ENCODE measurements at places on chromosomes 1 and 21.

DNA sequence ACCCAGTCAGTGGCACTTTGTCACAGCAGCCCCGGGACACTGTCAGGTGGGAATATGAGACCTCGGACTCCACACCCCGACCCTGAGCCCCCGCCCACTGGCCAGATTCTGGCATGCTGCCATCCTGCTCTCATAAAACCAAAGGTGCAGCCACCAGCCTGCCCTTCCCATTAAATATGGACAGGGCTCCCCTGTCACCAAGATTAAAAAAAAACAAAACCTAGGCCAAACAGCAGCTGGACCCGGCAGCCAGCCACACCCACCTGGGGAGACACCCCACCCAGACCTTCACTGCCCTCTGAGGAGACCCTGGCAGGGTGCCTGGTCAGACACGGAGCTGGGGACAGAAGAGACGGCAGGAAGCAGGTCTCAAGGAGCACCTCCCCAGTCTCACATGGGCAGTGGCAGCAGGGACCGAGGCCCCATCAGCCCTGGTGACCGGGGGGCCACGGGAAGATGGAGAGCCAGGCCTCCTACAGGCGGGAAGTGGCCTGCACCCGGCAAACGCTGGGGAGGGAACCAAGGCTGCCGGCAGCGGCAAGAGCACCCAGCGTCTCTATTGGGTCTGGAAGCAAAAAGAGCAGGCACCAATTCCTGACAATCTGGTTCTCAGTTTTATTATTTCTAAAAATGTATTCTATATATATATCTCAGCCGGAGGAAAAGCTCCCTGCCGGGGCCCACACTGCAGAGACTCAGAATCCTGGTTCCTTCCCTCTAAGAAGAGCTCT, 61.9 kb downstream of the ACOT7 start:
- no peak for DNase-seq

- peak; percentile 32 for DNase-seq
These were observed 705 bp downstream of the KHDRBS1 start for GRCh38 chr1:32014199-32014947.

- no peak for DNase-seq
These were observed 18.3 kb downstream of the SYNC start for GRCh38 chr1:32684167-32684811.

GRCh38 chr21:21084179-21084578, 86.0 kb downstream of the NCAM2 start:
- DNase-seq, result no peak

DNA sequence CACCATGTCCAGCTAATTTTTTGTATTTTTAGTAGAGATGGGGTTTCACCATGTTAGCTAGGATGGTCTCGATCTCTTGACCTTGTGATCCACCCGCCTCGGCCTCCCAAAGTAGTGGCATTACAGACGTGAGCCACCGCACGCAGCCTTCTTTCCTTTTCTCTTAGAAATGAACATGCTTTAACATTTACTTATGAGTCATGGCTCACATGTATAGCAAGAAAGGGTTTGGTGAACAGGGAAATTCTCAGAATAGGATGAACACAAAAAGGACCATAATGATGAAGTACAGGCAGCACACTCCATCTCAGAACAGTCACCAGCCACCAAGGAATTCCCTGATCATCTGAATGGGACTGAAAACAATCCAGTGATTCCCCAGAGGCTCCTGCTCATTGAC, 9.4 kb upstream of the VAMP4 start:
- DNase-seq, result no peak

DNA sequence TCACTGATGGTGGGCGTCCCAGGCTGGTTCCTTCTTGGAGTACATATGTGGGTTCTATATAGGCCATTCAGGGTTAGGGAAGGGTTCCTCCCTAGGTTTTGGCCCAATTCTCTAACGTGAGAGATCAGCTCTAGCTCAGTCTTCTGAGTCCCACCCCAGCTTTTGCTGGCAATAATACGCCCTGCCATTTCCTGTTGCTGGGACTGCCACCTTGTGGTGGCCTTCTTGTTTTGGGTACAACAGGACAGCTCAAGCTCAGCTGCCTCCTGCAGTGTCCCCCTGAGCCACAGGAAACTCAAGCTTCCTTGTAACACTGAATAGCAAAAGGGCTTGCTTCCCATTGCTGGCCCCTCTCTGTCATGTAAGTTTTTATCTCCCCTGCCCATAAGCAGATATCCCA, 77.8 kb downstream of the BACH1 start:
- DNase-seq, result peak; percentile 72
